Progenitor cell of endocrine pancreas (in vitro differentiated cells): ENCODE measurements at places on chromosomes 5 and 9. TPM values are rescaled to one million over a fixed set of nuclear protein-coding genes. Genes with fewer than 3 reads are reported as not detected.

The CDH6 gene
- total RNA-seq, result 132 and 173 TPM in 2 replicates

The BARX1 gene
- 0.74 and 3.3 TPM in 2 replicates for total RNA-seq

The SV2C gene
- total RNA-seq, result 0.27 and 0.48 TPM in 2 replicates

The ACSL6 gene
- total RNA-seq, result 0.19 and 0.36 TPM in 2 replicates

The B4GALT7 gene
- 33.4 and 38.8 TPM in 2 replicates for total RNA-seq

The FLT4 gene
- total RNA-seq, result 2.0 TPM in 2 replicates

The CMBL gene
- 10.0 and 13.6 TPM in 2 replicates for total RNA-seq

The MLANA gene
- total RNA-seq, result not detected in 2 replicates

The FAM120A gene
- total RNA-seq, result 59.3 and 59.6 TPM in 2 replicates

The DNAJB5 gene
- total RNA-seq, result 12.4 and 15.4 TPM in 2 replicates

- DNase-seq, result no peak
Observed at GRCh38 chr5:170154297-170154696, 48.6 kb downstream of the FOXI1 start.

GRCh38 chr5:157651623-157652376 is 438 bp downstream of the SOX30 start:
- DNase-seq, result no peak

DNA sequence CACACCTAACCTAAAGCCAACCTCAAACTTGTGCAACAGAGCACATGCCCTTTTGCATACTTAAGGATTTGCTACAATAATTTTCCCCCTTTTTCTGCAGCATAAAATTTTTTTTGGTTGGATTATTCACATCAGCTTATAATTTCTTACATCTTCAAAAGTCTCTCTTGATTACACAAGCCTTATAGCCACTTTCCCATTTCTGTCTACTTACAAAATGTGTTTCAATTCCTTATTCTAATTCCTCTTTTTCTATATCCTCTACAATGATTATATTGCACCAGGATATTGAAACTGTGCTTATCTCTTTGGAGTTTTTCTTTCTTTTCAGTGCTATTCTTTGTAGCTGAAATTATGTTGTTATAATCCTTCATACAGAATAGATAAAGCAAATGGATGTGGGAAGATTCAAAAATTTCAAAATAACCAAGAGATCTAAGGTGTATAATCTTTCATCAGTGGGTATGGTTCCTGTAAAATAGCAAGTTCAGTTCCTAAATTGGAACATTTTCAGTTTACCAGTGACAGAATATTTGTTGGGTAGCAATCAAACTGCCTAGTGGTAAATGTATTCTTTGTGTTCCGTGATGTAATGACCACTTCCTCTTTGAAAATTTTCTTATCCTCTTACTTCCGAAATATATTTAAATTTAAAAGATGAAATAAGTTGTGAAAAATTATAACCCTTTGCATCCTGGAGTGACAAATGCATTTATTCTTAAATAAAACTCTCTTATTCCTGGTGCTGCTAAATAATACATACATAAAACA is 386.8 kb upstream of the CHD1 start:
- no peak for DNase-seq

- no peak for DNase-seq
Observed at GRCh38 chr5:158796812-158797497, 302.8 kb downstream of the EBF1 start.

GRCh38 chr9:123984802-123985201 is 26.8 kb upstream of the LHX2 start:
- DNase-seq, result no peak

DNA sequence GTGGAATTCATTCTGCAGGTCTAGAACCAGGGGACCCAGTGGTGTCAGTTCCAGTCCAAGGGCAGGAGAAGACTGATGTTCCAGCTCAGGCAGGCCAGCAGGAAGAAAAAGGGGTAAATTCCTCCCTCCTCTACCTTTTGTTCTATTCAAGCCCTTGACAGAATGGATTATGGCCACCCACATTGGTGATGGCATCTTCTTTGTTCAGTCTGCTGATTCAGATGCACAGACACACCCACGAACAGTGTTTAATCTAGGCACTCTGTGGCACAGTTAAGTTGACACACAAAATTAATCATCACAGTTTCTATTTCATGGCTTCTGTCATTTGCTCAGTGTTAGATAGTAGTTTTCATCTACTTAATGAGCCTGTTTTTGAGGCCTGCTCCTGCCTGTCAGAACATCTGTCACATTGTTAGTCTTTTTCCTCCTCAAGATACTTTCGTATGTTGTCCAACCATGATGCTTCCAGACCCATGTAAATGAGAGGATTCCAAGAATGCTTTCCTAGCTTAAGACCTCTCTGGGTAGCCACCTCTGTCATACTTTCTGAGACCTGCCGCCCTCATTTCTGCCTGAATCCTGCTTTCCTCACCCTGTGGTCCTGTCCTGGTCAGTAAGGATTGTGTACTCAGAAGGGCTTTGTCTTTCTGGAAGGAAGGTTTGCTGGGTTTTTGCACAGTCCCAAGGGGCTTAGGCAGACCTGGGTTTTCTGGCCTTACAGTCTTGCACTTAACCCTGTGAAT is 72.5 kb downstream of the SPIN1 start:
- no peak for DNase-seq

DNA sequence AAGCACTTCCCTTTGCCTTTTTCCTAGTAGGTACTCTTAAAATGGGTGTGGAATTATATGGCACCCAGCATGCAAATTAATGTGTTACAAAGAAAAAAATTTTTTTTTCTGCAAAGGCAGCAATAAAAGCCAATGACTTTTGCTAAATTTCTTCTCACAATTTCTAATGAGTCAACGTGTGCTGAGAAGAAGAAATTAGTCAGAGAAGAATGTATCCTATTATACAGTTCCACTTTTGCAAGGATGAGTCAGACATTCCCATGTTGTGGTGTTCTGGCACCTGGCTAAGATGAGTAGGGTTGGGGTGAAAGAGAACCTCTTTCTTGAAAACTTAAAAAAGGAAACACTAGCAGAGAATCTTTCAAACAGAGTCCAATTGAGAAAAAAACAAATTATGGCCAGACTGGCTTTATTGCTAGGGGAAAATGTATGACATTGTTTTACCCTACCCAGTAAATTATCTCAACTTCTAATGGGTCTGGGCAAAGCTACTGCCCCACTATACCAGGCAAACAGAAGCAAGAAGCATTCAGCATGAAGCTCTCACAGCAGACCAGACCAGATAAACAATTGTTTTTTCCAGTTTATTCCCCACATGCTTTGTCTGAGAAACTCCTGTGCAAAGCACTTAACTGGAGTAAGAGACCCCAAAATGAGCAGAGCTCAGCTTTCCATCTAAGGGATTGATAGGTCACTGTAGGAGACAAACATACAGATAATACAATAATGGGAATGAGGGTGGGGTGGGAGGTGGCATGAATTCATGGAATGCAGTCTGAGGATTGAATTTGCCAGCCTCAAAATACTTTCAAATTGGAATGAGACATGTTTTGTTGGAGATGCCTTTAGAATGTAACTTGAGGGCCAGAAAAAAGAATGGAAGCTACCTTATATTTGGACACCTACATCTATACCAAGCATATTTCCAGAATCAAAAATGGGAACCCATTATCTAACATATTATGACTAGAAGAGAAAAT is 220.8 kb upstream of the RFX3 start:
- no peak for DNase-seq

DNA sequence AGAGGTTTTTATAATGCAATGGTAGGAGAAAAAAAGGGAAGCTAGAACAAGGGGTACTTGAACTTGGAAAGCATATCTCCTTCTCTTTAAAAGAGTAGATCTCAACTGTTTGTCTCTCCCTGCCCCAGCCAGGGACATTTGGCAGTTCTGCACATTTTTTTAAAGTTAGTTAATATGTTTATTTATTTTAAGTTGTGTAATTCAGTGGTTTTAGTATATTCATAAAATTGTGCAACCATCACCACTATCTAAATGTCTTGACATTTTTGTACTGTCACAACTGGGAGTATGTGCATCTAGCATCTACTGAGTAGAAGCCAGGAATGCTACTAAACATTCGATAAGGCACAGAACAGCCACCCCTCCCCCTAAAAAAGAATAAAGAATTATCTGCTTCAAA is 103.5 kb upstream of the DPYSL3 start:
- no peak for DNase-seq

DNA sequence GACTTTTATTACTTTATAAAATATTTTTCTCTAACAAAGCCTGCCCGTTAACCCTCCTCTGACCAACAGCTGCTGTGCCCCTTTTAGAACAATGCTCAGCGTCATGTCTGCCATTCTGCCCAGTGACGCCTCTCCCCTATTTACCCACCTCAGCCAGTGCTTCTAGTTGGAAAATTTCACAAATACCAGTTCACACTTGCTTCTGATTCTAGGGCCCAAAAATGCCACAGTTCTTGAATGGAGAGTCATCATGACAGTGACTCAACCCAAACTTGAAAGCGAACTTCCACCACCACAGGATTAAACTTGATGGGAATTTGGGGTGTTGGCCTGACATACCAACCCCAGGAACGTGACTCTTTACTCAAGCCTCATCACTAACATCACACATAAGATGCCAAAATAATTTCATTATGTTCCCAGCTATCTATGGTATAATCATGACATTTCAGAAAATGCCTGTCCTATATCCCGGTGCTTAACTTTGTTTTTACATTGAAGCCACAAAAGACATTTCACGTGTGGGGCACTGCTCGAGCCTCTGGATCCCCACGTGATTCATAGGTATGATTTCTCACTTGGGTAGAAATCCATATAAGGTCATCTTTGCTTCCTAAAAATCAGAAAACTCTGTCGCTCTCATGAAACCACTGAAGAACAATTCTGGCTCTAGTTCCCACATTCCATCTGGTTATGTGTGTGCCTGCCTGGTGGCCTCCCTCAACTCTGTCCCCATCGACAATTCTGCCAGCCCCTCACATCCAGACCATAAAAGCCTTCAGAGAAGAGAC is 220.9 kb downstream of the ACTL7B start:
- no peak for DNase-seq

DNA sequence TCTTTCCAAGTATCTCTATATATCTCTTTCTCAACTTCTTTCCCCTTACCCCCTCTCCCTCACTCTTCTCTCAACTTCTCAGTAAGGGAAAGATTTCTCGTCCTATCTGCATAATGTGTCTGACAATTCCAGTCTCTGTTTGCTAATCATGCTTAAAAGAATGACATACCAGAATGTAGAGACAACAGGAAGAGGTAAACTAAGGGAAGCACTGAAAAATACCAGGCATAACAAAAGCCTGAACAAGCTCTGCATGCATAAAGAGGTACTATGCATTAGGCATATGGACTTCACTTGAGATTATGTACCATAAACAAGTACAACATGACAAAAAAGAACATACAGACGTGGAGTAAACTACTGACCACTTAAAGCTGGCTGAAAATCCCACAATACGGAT is 62.6 kb downstream of the SEMA5A start:
- DNase-seq, result no peak

GRCh38 chr9:94923326-94924089 is 197.0 kb downstream of the AOPEP start:
- no peak for DNase-seq

- no peak for DNase-seq
Observed at GRCh38 chr5:173499471-173500212, 116.8 kb downstream of the BOD1 start.

DNA sequence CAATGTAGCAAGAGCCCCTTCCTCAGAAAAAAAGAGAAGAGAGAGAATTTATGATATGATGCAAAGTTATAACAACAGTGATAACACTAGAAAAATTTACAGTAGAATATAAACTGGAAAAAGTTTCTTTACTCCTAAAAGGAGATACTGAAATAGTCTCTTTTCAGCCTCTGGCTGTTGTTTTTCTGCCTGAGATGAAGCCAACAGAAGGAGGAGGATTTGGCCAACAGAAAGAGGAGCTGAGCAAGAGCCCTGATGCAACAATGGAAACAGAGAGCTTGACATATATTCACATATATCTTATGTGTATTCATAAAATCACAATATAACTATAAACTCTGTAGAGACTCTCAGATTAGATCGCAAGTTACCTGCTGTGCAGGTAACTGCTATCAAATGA is 109.1 kb downstream of the INIP start:
- DNase-seq, result no peak

GRCh38 chr5:141119250-141119649 is 2.4 kb upstream of the PCDHB4 start:
- no peak for DNase-seq

DNA sequence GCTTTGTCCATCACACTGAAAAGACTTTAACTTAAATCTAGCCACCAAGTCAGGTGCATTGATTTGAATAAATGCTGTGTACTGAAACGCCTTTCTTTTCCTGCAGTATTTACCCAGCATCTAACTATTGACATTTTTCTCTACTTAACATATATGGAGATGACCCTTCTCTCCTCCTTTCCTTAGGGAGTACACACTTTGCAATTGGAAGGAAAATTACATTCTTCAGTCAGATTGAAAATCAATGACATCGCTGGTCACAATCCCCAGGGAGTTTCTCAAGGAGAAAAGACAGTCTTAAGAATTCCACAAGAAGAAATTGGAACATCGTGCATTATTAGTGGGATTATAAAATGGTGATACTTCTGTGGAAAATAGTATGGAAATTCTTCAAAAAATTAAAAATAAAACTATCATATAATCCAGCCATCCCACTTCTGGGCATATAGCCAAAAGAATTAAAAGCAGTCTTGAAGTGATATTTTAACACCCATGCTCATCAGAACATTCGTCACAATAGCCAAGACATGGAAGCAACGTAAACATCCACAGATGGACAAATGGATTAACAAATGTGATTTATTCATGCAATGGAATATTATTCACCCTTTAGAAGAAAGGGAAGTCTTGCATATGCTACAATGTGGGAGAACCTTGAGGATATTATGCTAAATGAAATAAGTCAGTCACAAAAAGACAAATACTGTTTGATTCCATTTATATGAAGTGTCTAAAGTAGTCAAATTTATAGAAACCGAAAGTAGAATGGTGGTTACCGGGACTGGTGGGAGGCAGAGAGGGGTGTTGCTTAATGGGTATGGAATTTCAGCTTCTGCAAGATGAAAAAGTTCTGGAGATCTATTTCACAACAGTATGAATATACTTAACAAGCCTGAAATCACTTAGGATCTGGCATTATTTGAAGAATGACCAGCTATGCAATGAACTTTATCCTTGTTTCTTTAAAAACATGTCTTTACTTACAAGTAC is 14.3 kb upstream of the FREM1 start:
- no peak for DNase-seq

- DNase-seq, result no peak
Observed at GRCh38 chr5:159891371-159891770, 24.9 kb upstream of the ADRA1B start.

DNA sequence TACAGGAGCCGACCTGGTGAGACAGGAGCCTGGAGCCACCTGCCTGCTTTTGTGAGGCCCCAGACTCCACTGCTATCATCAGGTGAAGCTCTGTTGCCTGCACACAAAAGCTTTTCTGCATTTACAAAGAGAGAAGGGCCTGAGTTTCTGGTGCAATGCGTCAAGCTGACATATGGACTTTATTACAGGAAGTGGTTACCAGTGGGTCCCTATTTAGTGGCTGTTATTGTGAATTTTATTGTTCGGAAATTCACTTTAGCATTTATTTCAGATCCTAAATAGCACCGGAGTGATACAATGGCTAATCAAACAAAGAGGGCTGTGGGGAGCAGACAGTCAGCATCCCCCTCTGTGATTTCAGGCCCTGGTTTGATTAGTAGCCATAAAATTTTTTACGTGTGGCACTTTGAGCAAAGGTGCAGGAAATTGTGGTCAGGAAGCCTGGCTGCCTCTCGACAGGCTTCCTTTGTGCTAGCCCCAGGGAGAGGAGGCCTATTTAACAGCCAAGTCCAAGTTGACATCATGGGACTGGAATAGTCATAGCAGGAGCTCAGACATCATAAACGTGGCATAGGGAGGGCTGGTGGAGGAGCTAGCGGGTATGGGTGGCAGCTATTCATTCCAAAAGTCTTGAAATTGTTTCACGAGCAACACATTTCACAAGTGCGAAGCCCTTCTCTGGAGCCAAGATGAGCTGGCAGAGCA is 8.4 kb downstream of the TGFBI start:
- no peak for DNase-seq

- DNase-seq, result no peak
Observed at GRCh38 chr5:84585218-84585617, 200.5 kb upstream of the EDIL3 start.
